ENCODE measurements at places on chromosomes 13 and 19.

DNA sequence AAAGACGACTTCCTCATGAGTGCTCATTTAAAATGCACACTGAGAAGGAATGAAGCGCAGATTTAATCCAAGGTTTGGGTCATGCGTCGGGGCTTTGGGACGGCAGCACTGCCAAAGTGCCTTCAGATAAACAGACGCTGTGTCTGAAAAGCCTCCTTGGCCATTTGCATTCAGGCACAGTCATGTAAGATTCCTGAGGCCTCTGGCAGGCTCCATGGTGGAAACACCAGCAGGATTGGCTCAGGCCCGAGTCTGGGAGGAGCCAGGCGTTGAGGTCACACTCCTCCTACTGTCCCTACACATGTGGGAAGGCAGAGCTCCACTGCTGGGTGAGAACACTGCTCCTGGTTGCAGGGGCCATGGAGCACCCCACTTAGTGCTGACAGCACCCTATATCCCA lies 113.3 kb upstream of the KL start:
- DNase-seq = peak; percentile 78

DNA sequence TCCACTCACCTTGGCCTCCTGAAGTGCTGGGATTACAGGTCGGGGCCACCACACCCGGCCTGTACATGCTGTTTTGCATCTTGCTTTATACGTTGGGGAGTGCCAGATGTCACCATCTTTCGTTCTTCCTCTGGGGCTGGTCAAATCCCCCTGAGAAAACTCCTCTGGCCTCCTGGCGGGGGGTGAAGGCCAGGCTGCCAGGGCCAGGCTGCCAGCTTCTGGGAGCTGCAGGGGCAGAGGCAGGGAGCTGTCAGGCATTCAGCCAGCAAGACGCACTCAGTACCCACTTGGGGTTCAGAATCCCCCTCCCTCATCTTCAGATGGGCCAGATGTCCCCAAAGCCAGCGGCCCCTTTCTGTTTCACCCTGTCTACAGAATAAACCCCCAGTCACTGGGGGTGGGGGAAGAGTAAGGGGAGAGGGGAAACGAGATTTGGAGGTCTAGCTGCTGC lies 16.1 kb downstream of the ZSWIM9 start:
- DNase-seq = no peak

GRCh38 chr19:1986357-1987162 lies 29.0 kb downstream of the BTBD2 start:
- no peak for DNase-seq

GRCh38 chr19:21202865-21203494 lies 61.1 kb downstream of the ZNF431 start:
- peak; percentile 83 for DNase-seq

DNA sequence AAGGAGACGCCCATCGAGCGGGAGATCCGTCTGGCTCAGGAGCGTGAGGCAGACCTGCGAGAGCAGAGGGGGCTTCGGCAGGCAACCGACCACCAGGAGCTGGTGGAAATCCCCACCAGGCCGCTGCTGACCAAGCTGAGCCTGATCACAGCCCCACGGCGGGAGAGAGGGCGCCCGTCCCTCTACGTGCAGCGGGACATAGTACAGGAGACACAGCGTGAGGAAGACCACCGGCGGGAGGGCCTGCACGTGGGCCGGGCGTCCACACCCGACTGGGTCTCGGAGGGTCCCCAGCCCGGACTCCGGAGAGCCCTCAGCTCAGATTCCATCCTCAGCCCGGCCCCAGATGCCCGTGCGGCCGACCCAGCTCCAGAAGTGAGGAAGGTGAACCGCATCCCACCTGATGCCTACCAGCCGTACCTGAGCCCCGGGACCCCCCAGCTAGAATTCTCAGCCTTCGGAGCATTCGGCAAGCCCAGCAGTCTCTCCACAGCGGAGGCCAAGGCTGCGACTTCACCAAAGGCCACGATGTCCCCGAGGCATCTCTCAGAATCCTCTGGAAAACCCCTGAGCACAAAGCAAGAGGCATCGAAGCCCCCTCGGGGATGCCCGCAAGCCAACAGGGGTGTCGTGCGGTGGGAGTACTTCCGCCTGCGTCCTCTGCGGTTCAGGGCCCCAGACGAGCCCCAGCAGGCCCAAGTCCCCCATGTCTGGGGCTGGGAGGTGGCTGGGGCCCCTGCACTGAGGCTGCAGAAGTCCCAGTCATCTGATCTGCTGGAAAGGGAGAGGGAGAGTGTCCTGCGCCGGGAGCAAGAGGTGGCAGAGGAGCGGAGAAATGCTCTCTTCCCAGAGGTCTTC lies 7.1 kb downstream of the MISP start:
- no peak for DNase-seq

GRCh38 chr13:89923052-89923451 lies 1424.4 kb upstream of the MIR17HG start:
- no peak for DNase-seq

DNA sequence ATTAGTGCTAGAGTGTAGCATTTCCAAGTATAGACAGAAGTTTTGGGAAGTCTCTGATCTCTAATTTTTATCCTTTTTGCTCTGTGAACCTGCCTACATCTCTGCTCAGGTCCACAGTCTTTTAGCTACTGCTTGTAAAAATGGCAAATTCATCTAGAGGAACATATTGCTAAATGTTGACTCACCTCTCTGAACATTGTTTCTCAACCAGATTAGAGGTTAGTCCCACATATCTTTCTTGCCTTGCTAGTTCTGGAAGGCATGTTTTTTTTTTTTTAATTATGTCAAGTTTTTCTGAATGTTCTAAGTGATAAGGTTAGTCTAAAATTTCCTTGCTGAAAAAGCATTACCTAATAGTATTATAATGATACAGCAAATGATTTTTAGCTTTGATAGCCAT lies 2889.6 kb upstream of the PCDH20 start:
- DNase-seq = no peak

GRCh38 chr19:11102944-11103343 lies 13.7 kb downstream of the LDLR start:
- no peak for DNase-seq

DNA sequence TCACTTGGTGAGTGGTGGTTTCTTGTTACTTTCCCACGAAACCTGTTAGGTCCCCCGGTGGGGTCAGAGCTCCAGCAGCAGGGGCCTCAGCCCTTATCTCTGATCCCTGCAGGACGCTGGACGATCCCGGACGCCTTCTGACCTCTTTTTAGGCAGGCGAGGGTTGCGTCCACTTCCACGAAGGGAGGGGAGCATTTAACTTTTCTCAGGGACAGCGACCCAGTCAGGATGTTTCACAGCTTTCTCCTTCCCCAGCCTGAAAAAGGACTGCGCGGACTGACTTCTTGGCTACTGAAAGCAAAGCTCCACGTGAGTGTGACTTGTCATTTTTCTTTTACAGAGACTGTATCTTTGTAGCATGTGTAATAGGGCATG lies 692 bp downstream of the ZNF234 start:
- no peak for DNase-seq

GRCh38 chr19:30551271-30551670 lies 179.1 kb downstream of the ZNF536 start:
- DNase-seq = peak; percentile 79

DNA sequence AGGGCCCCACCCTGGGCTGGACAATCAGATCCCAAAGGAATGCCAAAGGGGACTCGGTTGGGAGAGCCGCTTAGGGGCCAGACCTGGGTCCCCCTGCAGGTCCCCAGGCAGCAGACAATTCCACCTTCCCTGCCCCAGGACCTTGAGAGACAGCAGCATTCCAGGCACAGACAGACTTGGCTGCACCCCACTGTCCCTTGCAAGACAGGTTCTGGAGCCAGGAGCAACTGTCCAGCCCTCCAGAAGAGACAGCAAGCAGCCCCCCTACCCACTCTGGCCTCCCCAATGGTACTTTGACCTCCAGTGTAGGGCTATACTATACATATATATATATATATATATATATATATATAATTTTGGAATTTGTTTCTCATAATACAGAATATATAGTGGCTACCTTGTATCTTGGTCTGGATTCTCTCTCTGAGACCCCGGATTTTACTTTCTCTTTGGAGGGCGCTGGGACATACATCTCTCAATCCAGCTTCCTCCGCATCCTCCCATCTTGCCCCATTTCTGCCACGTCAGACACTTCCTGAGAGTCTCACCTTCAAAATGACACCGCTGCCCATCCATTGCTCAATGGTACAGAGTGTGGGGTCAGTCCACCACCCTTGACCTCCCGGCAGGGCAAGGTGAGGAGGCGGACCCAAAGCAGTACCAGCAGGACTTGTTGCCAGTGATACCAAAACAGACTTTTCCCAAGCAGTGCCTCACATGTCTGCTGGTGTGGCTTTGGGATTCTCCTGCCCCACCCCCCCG lies 12.7 kb downstream of the SMIM24 start:
- no peak for DNase-seq

GRCh38 chr13:47949799-47950198 lies 51.3 kb downstream of the SUCLA2 start:
- no peak for DNase-seq

DNA sequence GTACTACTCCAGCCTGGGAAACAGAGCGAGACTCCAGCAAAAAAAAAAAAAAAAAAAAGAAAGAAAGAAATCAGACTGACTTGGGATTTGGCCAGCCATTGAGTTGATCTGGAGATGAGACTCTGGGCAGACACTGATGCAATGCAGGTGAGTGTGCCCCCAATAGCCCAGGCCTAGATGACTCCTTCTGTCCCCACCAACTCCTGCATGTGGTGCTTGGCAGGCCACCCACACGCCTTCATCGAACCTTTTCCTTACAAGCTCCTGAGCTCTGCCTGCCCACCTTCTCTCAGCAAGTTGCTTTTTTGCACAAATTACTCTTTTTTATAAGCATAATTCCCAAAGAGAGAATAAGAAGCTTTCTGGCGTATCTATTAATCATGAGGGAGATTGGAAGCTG lies 97.9 kb upstream of the MBNL2 start:
- no peak for DNase-seq

GRCh38 chr19:11598103-11598483 lies 810 bp downstream of the ZNF627 start:
- DNase-seq = no peak

DNA sequence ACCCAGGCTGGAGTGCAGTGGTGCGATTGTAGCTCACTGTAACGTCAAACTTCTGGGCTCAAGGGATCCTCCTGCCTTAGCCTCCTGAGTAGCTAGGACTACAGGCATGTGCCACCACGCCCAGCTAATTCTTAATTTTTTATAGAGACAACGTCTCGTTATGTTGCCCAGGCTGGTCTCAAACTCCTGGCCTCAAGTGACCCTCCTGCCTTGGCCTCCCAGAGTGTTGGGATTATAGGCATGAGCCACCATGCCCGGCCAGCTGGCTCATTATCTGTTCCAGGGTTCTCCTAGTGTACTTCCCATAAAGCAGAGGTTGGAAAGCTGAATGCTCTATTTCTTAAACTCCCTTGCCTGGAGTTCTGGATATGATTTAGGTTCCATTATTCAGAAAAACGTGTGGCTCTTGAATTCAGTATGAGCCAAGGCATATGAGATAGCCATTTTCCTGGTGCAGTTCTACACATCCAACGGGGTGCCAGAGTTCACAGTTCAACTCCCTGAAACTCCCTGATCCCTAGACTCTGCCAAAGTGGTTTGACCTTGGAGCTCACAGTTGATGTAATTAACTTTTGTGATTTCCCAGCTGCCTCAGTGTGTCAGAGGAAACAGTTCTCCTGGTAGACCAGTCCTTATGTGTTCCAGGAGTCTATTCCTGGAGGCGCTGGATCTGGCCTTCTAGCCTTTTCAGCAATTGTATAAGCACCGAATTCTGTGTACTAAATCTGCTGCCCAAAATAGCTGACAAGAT lies 21.6 kb downstream of the GPR183 start:
- DNase-seq = no peak

DNA sequence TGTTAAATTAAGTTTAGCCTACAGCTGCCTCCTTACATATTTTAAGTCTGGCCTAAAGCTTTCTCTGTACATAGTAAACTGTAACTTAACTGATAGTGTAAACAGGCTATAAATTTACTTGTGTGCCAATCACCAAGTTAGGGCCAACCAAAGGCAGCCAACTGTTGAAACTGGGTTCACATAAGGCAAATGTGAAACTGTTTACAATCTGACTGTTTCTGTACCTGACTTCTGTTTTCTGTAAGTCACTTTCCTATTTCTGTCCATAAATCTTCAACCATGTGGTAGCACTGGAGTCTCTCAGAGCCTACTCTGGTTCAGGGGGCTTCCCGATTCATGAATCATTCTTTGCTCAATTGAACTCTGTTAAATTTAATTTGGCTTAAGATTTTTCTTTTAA lies 103.1 kb downstream of the RAP2A start:
- no peak for DNase-seq

DNA sequence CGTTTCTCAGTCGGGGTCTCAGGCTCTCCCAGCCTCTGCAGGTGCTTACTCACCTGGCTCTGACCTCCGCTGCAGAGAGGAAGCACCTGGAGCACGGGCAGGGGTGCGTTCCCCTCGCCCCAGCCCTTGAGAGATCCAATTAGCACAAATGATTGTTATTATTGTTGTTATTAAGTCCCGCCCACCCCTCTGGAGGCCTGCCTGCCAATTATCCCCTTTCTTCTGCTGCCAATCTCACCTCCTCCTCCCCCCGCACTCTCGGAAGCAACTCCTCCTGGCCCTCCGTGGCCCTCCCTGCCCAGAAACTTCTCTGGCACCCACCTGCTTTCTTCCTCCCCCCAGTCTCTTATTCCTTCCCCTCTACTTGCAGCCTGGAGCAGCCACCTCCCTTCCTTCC lies 8.8 kb downstream of the ZNF787 start:
- DNase-seq = no peak

DNA sequence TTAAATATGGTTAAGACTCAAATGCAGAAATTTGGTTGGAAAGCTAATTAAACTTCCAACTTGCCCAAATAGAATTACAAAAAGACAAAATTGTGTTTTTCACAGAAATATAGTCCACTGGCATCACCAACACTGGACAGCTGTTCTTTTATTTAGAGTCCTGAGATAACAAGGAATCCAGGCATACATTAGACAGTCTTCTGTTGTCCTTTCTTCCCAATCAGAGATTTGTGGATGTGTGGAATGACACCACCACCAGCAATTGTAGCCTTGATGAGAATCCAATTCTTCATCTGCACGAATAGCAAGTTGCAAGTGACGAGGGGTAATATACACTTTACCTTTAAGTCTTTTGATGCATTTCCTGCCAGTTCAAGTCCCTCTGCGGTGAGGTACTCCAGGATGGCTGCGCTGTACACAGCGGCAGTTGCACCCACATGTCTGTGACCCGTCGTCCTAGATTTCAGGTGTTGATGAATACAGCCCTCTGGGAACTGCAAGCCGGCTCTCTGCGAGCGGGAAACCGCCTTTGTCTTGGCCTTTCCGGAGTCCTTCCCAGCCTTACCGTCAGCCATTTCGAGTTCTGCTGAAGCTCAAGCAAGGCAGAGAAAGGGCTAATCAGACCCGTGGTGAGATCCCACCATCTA lies 14.7 kb downstream of the UBAC2 start:
- DNase-seq = no peak

DNA sequence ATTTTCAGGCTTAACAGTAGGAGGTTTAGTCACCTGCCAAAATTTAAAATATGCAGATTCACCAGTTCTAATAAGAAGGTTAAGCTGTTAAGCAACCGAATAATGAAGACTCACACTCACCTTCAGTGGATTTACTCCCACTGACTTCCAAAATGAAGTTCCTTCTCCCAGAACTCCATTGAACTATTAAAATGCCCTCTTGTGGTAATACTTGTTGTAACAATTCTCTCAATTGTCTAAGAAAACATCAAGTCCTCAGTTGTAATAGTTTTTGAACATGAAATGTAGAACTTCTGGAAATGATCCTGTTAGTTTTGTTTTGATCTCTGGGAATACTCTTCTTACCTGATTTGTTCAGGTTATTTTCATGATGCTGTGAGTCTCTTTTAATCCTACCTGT lies 522.0 kb upstream of the ATXN8OS start:
- peak; percentile 23 for DNase-seq
